Activated CD8-positive, alpha-beta memory T cell treated with anti-CD3 and anti-CD28 coated beads for 1 hour (primary cell): ENCODE measurements at places on chromosomes 6 and 20.

GRCh38 chr6:70790483-70791224 lies 123.0 kb downstream of the SMAP1 start:
- DNase-seq: no peak

- DNase-seq: no peak
These were observed 102.5 kb upstream of the BEND6 start for GRCh38 chr6:56852260-56853010.

DNA sequence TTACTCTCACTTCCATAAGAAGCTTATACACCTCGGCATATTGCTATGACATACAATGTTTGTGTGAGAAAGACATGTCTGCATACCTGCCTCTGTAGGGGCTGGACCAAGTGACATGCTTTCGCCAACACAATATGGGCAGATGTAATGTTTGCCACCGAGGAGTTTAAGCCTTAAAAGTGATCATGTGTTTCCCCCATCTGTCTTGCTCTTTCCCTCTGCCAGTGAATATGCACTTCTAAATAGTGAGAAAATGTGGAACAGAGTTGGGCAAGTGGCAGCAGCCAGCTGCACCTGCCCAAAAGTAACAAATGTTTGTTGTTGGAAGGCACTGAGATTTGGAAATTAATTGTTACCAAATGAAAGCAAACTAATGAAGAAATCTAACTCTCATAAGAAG lies 274.8 kb upstream of the BTBD3 start:
- DNase-seq: no peak

DNA sequence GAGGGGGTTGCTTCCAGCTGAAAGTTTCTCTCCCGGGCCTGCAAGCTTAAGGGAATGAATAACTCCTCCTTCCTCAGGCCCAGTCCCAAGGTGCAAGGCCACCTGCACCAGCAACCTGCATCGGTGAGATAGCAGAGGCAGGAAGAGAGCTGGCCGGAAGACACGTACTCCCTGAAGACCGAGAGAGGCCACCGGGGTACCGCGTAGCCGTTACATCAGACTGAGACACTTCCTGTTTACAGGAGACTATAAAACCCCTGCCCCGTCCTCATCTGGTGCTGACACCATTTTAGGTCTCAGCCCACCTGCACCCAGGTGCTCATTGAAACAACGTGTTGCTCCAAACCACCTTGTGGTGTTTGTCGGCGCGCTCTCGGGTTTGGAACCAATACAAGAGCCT lies 60.5 kb upstream of the PRND start:
- DNase-seq: no peak

DNA sequence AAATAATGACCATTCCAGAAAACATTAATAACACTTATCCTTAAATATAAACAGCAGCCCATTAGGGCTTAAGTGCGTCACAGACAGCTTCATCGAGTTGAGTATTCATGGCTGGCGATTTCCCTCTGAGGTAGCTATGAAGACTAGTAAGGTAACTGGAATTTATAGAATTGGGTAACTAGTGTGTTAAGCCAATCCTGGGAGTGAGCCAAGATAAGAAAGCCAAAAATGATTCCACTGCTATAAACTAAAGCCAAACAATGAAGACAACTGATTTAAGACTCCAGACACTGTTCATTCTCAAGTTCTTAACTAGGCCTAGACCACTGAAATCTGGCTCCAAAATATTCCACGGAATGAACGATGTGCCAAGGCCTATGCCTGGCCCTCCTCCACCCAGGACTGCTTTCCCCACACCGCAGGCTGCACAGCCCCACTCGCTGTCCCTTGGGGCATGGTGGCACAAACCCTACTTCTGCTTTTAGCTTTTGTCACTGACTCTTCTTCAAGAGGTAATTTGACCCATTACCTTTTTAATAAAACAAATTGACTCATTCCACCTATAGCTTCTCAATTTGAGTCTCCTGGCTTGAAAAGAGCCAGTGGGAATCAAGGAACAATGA lies 66.0 kb downstream of the BLOC1S5 start:
- no peak for DNase-seq

- DNase-seq: no peak
These were observed 12.4 kb downstream of the CST3 start for GRCh38 chr20:23625236-23625964.

- DNase-seq: no peak
These were observed 22.5 kb downstream of the STAU1 start for GRCh38 chr20:49165611-49166010.

GRCh38 chr6:98931696-98932095 lies 16.1 kb downstream of the FBXL4 start:
- DNase-seq: no peak

DNA sequence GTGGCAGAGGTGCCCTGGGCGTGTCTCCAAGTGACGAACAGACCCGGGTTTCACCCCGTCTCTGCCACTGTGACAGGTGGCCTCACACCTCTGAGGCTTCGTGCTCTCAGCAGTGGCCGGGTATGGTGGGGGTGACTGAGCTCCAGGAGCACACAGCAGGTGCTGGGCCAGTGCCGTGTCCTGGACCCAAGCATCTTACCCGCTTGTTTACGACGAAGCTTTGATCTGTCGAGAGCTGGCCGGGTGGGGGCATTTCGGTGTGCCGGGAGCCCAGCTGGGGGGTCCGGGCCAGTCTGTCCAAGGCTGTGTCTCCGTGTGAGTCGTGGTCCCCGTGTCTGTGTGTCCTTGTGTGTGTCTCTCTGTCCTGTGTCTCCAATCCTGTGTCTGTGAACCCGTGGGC lies 7.1 kb upstream of the LKAAEAR1 start:
- no peak for DNase-seq

DNA sequence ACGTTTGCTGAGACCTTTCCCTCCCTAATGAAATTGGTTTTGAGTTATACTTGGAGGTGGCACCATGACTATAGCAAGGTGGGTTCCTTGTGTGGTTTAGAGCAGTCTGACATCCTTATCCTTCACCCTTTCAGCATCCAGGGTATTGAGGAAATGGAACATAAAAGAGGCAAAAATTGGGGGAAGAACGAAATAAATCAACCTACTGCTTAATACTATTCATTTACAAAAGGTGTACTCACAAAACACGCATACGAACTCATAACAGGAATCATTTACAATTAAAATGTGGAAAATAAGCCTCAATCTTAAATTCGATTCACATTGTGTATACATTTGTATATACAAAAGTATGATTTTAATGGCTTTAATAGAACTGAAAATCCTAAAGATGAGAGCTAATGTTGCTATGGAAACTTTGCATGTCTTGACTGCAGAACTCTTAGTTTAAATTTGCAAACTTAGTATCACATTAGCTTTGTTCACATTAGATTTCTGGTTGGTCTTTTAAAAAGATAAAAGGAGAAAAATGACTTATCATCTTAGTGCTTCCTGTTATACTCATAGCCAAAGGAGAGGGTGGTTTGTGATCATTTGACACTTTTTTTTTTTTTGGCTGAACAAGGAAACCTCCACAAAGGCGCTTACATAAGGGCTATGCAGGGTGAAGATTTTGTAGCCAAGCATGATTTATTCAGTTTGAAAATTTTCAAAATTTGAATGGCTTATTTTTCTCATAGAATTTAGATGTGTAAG lies 76.1 kb upstream of the ATXN1 start:
- DNase-seq: no peak

DNA sequence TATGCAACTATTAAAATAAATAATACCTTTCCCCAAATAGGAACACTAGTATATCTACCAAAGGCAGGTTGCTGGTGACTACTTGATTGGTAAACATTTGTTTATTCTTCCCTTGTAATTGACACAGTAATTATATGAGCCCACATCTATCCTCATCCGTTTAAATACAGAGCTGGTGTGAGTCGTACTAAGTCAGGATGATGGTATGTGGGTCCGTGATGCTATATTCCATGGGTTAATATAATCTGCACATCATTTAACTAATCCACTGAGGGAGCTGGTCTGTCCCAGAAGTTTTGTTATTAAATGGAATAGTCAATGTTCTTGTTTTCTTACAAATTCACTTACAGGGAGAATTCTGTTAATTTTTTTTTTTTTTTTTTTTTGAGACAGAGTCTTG lies 164.0 kb upstream of the AGPAT4 start:
- no peak for DNase-seq

GRCh38 chr20:4375881-4376280 lies 345.8 kb upstream of the PRND start:
- no peak for DNase-seq
